Activated CD4-positive, alpha-beta T cell treated with anti-CD3 and anti-CD28 coated beads for 24 hours (primary cell): ENCODE measurements at places on chromosomes 3 and 15.
A peak's percentile ranks its signal among the peaks of the same experiment; 100 is the strongest.

DNA sequence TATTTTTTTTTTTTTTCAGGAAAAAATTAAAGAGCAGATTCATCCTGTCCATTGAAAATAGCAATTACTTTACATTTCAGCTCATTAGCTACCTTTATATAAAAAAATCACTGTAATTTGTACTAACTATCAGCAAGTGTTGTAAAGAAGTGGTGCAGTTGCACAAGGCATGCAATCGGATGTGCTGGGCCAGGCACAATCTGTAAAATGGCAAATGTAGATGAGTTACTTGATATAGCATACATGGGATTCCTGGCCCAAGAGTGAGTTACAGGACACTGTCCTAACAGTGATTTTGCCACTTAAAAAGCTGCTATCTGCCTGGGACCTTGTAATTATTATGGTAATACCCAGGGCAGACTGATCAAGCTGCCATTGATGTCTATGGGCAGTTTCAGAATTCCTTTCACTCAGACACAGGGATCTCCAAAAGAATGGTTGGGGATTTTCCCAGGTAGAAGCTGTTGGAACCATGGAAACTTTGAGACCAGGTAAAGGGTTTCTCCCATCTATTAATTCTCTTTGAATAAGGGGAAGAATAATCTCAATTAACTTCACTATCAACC lies 182.2 kb upstream of the ICE2 start:
- DNase-seq: no peak

GRCh38 chr3:162368417-162368816 lies 871.8 kb downstream of the OTOL1 start:
- DNase-seq: no peak

GRCh38 chr3:183188895-183189462 lies 26.4 kb upstream of the LAMP3 start:
- DNase-seq: no peak

DNA sequence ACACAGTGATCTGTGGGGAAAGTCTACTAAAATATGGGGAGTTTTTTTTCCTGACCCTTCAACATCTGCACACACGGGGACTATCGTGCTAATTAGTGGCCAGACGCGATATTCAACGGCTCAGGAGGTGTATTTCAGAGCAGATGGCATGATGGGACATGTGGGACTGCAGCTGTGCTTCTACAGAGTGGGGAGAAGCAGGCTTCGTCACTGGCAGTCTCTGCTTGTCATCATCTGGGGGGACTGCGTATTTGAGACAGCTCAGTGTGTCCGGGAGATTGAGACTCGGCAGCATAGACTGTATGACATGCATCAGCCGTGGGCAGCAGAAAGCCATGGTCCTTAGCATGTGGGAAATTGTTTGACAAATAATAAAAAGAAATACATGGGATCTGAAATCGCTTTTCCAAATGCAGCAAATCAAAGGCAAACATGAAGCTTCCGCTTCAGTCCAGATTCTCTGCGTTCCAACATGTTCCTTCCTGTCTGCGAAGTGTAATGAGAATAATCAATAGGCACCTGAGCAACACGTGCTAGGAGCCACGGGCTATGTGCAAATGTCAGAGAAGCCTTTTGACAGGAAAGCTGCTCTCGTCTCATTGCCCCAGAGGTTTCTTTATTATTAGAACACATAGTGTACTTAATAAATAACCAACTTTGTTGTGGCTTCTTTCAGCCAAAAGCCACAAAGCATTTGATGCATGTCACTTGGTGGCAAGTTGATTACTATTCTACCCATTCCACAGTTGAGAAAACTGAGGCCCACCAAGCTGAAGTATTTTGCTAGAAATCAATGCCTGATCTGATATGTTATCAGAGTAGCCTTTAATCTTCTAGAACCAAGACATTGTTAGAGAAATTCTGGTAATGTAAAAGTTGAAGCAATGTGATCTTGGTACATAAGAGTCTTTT lies 276.3 kb downstream of the RYR3 start:
- DNase-seq: no peak

- DNase-seq: no peak
Measured at GRCh38 chr15:89677381-89677780, 1.8 kb downstream of the PLIN1 start.

- no peak for DNase-seq
Measured at GRCh38 chr3:53195066-53195450, 34.0 kb downstream of the PRKCD start.

DNA sequence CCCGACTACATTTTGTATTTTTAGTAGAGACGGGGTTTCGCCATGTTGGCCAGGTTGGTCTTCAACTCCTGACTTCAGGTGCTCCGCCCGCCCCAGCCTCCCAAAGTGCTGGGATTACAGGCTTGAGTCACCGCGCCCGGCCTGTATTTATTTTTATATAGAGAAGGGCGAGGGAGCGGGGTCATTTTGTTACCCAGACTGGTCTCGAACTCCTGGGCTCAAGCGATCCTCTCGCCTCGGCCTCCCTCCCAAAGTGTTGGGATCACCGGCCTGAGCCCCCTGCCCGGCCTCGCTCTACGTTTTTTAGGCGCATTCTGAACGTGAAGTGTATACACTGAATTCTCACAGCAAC lies 514 bp upstream of the PPP4R2 start:
- no peak for DNase-seq

DNA sequence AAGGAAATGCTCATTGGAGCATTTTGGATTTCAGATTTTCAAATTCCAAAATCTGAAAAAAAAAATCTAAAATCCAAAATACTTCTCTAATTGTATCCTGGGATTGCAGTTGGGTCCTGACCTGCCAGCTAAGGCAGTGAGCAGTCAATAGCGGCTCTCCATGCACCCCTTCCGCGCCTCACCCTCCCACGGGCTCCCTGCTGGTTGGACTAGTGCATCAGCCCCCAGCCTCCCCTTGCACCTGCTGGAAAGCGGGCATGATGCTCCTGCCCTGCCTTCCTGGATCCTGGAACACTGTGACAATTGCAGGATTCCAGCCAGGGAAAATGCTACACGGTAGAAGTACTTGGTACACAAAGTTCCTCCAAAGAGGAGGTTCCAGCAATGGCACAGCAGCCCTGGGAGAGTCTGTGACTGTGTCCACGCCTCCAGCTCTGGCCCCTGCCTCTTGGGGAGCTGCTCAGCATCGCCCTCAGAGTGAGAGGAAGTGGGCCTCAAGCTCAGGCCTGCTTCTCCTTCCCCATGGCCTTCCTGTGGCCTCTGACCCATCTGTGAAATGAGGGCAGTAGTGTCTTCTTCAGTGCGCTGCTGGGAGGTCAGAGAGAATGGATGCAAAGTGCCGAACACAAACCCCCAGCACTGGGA lies 39.5 kb upstream of the CHRNB4 start:
- DNase-seq: no peak

DNA sequence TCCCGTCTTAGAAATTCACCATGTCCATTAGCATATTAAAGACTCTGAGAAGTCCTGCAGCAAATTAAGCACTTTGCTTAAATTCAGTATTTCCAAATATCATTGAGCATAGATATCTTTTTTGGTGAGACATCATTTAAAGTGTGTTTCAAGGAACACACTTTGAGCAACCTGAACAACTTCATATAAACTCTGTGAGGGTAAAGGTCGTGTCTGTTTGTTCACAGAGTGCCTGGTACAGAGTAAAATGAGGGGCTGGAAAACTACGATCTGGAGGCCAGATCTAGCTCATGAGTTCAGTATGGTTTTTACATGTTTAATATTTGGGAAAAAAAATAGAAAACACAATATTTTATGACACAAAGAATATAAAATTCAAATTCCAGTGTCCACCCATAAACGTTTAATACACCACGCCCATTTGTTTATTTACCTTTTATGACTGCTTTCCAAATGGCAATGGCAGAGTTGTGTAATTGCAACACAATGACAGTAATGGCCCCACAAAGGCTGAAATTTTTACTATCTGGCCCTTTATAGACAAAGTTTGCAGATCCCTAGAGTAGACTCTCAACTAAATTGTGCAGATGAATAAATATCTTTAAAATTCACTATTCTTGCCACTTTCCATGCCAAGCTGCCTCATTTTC lies 67.4 kb downstream of the SNTN start:
- DNase-seq: no peak

DNA sequence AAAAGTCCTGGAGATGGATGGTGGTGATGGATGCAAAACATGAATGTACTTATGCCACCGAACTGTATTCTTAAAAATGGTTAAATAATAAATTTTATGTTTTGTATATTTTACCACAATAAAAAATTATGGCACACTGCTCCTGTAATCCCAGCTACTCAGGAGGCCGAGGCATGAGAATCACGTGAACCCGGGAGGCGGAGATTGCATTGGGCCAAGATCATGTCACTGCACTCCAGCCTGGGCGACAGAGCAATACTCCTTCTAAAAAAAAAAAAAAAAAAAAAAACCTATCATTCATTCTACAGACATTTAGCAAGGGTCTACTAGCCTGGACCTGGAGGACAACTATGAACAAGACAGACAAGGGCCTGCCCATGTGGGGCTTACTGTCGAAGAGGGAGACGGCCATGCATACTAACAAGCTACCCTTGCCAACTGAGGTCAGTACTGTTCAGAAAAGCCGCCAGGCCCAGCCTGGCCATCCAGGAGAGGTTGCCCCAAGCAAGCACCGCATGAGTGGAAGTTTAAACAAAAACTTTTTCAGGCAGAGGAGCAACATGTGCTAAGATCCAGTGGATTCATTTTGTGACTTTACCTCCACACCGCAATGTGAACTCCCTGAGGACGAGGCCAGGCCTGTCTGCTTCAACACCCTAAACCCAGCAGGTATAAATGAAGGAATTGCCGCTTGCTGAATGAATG lies 2.8 kb upstream of the NEK4 start:
- DNase-seq: no peak

GRCh38 chr15:39266890-39267289 lies 314.0 kb upstream of the THBS1 start:
- no peak for DNase-seq

DNA sequence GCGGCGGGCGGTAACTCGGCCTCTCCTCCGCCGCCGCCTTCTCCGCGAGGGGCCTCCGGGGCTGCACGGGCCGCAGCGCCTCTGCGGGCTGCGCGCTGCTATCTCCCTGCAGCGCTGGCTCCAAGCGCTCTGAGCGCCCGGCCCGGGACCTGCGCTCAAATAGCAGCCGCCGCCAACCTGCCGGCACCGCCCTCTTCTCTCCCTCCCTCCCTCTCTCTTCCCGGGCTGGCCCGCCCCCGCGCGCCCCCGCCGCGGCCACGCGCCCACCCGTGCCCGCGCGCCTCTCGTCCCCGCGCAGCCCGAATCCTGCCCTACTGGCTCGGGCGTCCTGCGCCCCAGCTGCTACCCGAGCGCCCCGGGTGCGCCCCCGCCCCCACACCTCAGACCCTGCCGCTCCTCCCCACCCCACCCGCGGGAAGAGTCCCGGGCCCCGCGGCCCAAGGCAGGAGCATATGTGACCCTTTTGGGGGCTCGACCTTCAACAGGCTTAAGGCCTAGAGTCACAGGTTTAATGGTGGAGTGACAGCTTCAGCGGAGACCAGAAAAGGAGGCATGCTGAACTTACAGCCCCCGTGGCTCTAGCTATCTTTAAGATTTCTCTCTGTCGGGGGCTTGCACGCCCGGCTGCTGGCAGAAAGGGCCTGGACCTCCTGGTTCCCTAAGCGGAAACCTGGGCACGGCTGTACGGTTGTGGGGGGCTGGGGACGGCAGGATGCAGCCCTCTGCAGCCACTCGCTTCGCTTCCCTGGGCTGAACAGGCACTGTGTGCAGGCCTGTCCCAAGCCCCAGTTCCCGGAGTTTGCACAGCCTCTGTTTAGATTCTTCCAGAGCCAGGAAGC lies at the start of gene CACNA2D2:
Gene CACNA2D2 (minus strand): TSS at position 131 of the 839 bp plus-strand sequence. CDS start 211 bp downstream, outside the sequence.
- DNase-seq: peak; percentile 32

DNA sequence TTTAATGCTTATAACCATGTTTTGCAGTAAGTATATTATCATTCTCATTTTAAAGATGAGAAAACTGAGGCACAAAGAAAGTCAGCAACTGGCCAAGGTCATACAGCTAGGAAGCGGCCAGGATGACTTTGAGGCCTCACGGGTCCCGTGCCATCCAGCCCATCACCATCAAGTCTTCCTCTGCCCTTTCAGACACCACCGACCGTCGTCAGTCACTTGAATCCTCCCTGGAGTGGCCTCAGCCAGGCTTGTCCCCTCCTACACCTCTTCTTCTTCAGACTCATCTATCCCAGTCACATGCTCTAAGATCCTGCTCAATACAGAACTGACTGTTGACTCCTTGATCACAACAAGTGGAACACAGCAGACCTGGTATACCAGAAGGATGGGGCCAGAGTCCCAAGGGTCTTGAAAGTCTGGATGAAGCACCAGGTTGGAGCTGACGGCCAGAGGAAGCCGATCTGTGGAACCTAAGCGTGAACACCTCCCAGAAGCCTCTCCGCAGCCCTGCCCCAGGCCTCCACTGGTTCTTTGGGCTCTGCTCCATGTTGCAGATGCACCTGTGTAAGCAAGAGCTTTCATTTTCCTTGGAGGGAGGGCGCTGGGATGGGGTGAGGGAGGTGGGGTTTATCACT lies 22.1 kb downstream of the ITGA11 start:
- no peak for DNase-seq

GRCh38 chr15:31098953-31099740 lies 2.4 kb downstream of the TRPM1 start:
- no peak for DNase-seq

DNA sequence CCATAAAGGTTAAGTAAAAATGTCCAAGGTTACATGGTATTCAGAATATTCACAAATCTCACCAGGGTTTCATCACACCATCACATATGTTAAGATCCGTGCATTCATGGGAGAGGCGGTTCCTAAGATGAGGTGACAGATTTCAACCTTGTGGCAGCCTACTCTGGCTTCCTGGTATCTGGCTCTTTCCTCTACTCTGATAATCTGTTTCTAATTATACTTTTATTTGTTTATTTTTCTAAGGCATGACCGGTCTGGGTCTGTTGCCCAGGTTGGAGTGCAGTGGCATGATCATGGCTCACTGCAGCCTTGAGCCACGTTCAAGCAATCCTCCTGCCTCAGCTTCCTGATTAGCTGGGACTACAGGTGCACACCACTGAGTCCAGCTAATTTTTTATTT lies 34.4 kb downstream of the RAF1 start:
- no peak for DNase-seq

GRCh38 chr3:110856916-110857315 lies 214.7 kb upstream of the NECTIN3 start:
- DNase-seq: no peak

DNA sequence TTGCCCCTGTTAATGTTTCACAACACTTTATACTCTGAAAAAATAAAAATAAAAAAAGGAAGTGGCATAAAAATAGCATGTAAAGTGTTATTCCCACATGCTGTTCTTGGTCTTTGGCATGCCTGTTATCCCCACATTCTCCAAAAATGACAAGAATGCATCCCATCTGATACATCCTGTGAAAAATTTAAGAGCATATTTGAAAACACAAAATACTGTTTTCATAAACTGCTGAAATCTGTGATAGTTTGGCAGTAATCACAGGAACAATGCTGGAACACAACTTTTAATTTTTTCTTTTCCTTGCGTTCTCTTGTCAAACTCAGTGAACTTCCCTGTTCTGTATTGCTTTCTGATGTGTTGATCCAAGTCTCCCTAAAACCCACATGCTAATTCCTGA lies 288.8 kb downstream of the ROBO2 start:
- no peak for DNase-seq

- DNase-seq: no peak
Measured at GRCh38 chr15:47517737-47518136, 199.6 kb upstream of the SEMA6D start.

- no peak for DNase-seq
Measured at GRCh38 chr15:72706266-72706665, 20.3 kb downstream of the BBS4 start.
